Left lung (tissue), 14 donors: ENCODE measurements at places on chromosomes 4 and X.

- H3K4me1 ChIP-seq, result no peaks in the 10 kb centered on the region
- H3K27ac ChIP-seq, result no peak overlapping the region
- H3K4me3 ChIP-seq, result no peak overlapping the region
- no peaks in the 10 kb centered on the region for H3K27me3 ChIP-seq
These were observed 358.3 kb upstream of the BOD1L1 start for GRCh38 chr4:13985837-13986236.

DNA sequence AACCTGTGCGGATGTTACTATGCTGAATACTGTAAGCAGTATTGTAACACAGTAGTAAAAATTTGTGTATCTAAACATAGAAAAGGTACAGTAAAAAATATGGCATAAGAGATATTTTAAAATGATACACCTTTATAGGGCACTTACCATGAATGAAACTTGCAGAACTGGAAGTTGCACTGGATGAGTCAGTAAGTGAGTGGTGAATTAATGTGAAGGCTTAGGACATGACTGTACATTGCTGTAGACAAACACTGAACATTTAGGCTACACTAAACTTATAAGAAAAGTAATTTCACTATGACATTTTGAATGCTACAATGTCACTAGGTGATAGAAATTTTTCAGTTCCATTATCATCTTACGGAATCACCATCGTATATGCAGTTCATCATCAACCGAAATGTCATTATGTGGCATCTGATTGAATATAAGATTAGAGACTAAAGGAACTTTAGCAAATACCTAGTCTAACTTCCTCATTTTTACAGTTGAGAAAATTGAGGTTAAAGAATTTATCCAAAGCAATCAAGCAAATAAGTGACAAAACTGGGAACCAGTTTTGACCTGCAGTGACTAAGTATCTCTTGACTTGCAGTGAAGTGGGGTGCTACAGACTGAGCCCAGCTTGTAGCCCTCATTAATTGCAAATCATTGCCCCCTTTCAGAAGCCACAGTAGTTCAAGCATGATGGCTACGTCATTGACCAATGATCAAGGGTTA, 55.3 kb downstream of the EGF start:
- no peak overlapping the region for H3K4me3 ChIP-seq
- H3K36me3 ChIP-seq, result no peaks in the 10 kb centered on the region
- H3K4me1 ChIP-seq, result peaks cover 11% of the 10 kb centered on the region
- H3K27ac ChIP-seq, result no peak overlapping the region
- DNase-seq, result no peak

DNA sequence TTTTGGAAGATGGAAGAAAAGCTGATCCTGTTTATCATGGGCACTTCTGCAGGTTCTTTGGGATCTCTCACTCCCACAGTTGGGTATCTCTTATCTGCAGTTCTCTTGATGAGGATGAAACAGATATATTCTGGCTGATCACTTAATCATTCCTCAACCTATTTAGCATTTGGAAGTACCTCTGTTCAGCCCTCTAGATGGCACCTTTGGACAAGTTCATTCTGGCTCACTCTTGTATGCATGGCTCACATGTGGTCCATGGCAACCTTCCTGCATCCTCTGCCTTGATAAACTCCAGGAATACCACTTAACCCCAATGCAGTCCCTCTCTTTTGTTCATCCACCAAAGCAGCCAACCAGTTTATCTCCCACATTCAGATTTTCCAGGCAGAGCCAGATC, 74.2 kb downstream of the SMARCA5 start:
- H3K4me3 ChIP-seq, result no peak overlapping the region
- H3K4me1 ChIP-seq, result no peaks in the 10 kb centered on the region
- H3K27me3 ChIP-seq, result no peaks in the 10 kb centered on the region
- no peaks in the 10 kb centered on the region for H3K36me3 ChIP-seq
- H3K27ac ChIP-seq, result no peak overlapping the region
- no peak for DNase-seq

DNA sequence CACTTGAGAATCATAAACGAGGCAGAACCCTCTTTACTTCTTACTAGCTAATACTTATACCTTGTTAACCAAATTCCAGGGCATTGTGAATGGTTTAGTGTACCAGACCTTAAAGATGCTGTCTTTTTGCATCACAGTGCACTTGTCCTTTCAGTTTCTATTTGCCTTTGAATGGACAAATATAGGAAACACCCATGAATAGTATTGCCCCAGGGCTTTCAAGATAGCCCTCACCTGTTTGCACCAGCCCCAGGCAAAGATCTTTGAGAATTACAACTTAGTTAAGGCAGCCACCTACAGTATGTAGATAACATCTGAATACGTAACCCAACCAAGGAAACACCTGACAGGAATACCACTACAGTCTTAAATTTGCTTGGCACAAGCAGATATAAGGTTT, 60.8 kb upstream of the CT45A1 start:
- DNase-seq, result no peak
- H3K36me3 ChIP-seq, result no peaks in the 10 kb centered on the region
- H3K4me3 ChIP-seq, result no peak overlapping the region
- H3K4me1 ChIP-seq, result no peaks in the 10 kb centered on the region
- H3K27me3 ChIP-seq, result no peaks in the 10 kb centered on the region
- no peak overlapping the region for H3K27ac ChIP-seq

DNA sequence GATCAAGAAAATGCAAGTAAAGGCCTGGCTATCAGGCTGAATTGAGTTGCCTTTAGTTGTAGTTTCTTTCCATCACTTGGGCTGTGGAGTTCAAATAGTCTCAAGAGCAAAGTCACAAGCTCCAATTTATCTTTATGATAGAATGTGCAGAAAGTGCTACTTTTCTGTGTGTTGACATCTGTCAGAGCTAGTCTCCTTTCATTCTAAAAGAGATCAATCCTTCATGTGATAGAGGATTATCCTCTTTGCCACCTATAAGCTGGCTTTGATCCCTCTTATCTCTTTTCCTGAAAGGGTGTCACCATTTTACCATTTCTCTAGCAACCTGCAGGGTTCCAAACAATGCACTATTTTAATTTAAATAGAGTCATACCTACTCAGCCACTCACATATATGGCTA, 224.9 kb downstream of the TEX13A start:
- H3K36me3 ChIP-seq, result no peaks in the 10 kb centered on the region
- DNase-seq, result no peak
- H3K27ac ChIP-seq, result no peak overlapping the region
- no peak overlapping the region for H3K4me3 ChIP-seq
- H3K27me3 ChIP-seq, result peaks cover 7% of the 10 kb centered on the region
- no peaks in the 10 kb centered on the region for H3K4me1 ChIP-seq

- H3K27ac ChIP-seq, result no peak overlapping the region
- H3K36me3 ChIP-seq, result no peaks in the 10 kb centered on the region
- no peaks in the 10 kb centered on the region for H3K4me1 ChIP-seq
These were observed 292.4 kb downstream of the SLC7A11 start for GRCh38 chr4:137949746-137950145.
